ENCODE measurements at places on chromosomes 13 and 19.

DNA sequence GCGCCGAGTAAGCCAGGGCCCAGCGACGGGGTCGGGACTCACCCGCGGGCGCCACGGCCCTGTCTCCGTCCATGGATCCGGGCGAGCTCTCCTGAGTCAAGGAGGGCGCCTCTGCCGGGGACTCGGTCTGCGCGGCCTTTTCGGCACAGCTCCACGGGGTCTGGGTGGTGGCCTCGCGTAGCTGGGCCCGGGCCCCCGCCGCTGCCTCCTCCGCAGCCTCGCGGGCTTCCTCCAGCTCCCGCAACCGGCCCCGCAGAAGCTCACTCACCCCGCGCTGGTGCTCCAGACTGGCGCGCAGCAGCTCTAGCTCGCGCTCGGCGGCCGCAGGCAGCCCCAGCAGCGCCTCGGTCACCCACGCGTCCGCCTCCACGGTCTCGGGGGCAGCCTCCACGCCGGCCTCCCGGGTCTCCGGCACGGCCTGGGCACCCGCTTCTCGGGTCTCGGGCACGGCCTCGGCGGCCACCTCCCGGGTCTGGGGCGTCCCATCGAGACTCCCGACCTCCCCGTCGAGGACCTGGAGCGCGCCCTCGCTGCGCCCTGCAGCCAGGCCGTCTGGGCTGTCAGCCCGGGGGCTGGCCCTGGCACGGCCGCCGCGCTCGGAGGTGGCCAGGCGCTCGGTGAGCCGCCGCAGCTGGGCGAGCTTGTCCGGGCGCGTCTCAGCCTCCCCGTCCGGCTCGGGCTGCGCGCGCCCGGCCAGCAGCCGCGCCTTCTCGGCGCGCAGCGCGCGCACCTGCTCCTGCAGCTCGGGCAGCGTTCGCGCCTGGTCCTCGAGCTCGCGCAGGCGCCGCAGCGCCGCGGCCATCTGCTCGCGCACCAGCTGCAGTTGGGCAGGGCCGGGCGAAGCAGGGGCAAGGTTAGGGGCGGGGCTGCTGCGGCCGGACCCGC lies 8.4 kb downstream of the KANK3 start:
- peak; percentile 19 for DNase-seq

DNA sequence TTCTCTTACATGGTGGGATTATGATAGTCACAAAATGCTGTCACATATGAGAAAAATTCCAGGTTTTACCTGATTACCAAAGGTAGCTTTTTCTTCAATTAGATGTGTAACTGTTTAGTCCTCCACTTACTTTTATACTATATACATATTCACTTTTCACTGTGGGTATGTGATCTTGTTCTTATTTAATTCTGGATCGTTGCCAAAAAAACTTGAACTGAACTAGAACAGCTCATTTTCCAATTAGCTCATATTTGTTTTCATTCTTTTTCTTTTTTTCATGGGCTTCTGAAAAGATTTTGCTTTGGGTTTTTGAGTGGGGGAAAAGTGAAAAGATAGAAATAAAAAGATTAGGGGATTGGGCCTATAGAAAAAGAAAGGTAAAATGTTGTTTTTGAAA lies 291.9 kb downstream of the NDFIP2 start:
- no peak for DNase-seq

DNA sequence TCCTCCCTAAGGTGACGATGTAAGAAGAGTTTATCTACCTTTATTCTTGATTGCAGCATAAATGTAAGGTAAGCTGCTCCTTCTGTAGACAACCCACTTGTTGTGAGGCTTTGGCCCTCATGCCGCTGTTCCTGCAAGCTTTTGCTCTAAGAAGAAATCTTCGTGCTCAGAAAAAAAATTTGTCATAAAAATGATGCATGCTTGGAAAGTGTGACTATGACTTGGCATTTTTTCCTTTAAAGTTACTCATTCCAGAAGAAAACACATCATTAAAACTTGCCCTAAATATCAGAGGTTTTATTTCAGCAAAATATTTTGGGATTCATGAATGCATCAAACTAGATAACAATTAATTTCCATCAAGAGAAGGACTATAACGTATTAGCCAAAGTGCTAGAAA lies 39.8 kb downstream of the KCTD12 start:
- no peak for DNase-seq

- DNase-seq, result peak; percentile 20
Measured at GRCh38 chr13:85985797-85986196, 186.6 kb upstream of the SLITRK6 start.

DNA sequence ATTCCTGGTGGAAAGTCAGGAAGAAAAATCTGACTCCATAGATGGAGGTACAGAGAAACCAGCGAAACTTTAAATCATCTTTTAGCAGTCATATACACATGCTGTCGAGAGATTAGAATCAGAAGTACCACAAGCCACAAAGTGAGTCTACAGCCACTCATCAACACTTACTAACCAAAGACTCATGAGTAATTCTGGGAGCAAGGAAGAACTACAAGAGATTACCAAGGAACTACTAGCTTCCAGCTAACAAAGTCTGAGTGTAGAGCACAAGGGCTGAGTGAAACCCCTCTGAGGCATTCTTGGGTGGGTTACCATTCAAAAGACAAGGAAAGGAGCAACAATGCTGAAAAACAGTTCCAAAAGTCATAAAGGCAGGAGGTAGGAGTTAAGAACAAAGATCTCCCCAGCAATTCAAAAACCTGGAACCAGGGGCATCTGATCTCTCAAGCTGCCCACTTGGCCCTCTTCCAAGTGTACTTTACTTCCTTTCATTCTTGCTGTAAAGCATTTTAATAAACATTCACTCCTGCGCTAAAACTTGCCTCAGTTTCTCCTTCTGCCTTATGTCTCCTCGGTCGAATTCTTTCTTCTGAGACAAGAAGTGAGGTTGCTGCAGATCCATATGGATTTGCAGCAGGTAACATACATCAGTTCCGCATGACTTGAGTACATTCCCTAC lies 13.0 kb downstream of the RBM26 start:
- DNase-seq, result peak; percentile 76

DNA sequence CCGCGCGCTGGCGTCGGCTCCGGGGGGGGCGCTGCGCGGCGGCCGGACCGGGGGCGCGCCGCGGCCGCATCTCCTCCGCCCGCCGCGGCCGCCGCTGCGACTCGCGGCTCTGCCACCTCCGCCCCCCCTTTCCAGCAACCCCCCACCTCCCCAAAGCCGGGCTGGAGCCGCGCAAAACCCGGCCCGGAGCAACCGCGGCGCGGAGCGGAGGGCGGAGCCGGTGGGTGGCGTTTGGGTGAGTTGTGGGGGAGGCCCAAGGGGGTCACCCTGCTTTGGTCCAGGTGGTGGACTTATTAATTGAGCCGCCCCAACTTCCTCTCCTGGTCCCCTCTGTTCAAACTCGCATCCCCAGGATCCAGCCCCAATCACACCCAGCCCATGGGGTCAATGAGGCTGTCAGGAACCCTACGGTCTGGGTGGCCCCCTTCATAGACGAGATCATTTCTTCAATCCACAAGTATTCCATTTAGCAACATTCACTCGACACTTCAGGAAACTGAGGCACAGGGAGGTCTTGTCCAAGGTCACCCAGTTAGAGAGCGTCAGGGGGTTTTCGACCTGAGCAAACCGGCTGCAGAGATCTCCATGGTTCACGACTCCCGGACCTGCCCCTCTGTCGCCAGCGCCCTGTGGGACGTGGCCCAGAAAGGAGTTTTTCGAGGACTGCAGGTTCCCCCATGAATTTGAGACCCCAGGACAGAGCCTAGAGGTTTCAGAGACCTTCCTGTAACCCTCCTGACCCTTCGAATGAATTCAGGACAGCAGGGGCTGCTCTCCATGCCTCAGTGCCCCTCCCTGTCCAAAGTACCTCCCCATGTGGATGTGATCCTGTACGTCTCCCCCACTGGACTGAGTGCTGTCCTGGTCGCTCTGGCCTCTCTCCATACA lies 22.4 kb upstream of the SEMA6B start:
- no peak for DNase-seq

GRCh38 chr13:28718196-28718542 lies 601 bp downstream of the SLC46A3 start:
- DNase-seq, result peak; percentile 16

Measured in renal cortical epithelial cell (primary cell).